ENCODE measurements at places on chromosomes 1 and 21.

DNA sequence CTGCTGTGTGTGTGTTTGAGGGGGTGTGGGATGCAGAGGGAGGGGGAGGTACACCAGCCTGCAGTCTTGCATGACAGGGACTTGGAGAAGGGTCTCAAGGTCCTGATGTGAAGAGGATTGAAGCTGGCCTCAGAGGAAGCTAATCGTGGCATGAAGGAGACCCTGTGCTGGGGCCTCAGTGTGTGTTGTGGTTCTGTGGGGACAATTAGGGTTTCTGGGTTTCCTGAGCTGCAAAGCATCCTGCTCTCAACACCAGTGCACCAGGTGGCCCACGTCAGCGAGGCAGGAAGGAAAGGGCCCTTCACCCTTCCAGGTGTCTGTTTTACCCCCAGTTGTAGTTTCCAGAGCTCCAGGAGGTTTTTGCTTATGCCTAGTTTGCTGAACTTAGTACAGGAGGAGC is 52.8 kb downstream of the TENT5C start:
- DNase-seq, result no peak

GRCh38 chr1:48556186-48556850 is 84.3 kb upstream of the SPATA6 start:
- DNase-seq, result no peak

- DNase-seq, result no peak
These were observed 328.0 kb downstream of the NPHP4 start for GRCh38 chr1:5664081-5664768.

GRCh38 chr1:53398576-53399365 is 60.4 kb upstream of the DMRTB1 start:
- DNase-seq, result no peak

- no peak for DNase-seq
These were observed 11.1 kb downstream of the PTPRC start for GRCh38 chr1:198649968-198650338.

- DNase-seq, result no peak
These were observed 35.3 kb upstream of the DMRTA2 start for GRCh38 chr1:50458507-50458906.

DNA sequence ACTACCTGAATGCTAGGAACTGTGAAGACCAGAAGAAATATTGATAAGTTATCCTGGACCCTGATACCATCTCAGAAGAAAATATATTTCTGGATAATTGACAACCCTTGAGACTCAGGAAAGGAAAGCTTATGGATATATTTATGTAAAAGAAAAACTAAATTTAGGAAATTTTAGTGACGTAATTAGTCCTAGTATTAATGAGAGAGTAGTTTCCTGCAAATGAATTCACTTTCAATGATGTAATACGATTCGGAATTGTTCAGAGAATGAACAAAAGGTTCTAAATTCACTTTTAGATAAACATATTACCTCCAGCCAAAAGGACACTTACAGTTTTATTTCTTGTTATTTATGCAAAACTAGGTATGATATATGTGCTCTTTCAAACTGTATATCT is 1120.1 kb upstream of the NCAM2 start:
- DNase-seq, result no peak

DNA sequence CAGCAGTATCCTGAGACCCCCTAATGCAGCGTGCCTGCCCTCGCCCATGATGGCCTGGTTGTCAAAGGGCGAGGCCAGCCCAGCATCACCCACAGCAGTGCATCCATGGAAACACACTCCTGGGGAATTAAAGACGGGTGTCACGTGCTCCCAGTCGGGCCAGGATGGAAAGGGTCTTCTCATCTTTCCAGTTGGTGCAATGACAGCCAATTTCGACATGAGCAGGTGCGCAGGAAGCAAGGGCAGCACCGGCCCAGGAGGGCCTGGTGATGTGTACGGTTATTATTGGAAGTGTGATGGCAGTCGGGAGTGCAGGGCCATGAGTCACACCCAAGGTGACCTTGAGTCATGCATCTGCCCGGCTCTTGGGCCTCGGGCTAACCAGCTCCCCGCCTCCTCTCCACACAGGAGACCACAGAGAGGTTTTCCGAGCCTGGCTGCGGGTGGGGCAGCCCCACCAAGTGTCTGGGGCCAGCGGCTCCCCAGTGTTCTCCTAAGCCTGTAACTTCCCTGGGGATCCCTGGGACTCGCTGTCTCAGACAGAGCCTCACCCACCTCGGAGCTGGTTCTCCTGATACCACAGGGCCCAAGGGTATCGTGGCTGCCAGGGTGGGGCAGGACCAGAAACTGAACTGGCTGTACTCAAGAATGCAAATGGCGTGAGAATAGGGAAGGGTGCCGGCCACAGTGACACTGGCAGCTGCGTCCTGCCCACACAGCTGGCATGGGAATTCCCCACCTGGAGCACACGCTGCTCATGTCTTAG is 119.8 kb downstream of the SIK1 start:
- DNase-seq, result no peak

- no peak for DNase-seq
These were observed 106.1 kb downstream of the APP start for GRCh38 chr21:26064506-26064905.

DNA sequence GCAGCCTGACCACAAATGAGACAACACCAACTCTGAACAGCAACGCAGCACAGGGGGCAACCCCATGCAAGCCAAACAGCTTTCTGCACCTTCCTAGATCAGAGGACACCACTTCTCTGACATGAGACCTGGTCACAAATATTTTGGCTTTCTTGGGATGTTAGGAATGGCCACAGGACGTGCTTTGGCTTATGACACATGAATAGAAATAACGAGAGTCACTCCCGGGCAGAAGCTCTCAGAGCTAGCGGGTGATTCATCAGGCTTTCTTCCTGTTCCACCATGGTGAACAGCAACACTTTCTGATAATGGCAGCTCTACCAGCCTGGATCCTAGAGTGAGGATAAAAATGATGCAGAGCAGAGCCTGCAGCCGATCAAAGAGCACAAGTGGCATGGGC is 39.4 kb downstream of the PAFAH2 start:
- DNase-seq, result no peak

DNA sequence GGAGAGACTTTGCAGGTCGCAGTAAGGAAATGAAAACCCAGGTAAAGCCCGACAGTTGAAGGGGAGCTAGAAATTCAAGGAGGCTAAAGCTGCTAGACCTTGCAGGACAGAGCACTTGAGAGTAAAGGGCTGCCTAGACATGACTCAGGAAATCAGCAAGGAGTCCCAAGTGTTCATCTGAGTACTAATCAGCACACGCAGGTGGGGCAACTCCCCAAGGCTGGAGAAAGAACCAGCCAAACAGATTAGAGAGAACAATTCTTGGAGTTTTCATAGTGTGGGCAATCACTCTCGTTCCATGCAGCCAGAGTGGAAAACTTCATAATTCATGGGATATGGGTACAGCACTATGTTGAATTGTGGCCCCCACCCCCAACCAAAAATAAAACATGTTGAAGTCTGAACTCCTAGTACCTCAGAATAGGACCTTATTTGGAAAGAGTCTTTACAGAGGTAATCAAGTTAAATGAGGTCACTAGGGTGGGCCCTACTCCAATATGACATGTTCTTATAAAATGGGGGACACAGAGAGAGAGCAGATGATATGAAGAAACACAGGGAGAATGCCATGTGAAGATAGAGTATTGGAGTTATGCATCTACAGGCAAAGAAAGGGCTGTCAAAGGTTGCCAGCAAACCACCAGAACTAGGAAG is 28.0 kb downstream of the SYDE2 start:
- no peak for DNase-seq

GRCh38 chr1:160647329-160647720 is 481 bp upstream of the SLAMF1 start:
- DNase-seq, result no peak

DNA sequence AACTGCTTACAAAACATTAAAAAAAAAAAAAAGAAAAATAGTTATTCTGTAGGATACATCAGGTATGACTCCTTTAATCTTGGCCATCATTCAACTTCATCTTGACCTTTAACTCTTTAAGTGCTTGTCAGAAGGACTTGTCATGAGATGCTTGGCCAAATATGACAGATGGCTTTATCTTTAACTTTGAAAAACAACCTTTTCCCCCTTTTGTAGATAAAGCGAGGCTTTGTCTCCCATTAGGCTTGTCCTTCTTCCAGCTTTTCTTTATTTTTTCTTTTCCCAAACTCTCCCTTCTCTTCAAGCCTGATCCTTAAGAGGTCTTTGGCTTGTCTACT is 2.3 kb downstream of the SRSF10 start:
- no peak for DNase-seq

DNA sequence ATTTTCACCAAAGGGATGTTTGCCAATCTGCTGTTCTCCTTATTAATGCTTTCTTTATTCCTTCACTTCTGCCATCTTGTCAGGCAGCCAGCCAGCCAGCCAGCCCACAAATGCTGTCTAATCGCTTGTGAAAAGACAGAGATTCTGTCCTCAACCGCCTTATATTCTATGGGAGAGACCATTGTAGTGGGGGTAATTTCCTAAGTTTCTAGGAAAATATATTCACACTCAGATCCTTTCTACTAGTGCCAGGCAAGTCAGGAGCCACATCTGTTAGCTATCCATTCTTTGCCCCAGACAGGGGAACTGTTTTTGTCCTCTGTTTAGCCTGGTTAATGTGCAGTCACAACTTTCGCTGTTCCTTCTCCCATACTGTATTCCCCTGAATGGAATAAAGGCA is 1023.1 kb downstream of the ADGRL2 start:
- DNase-seq, result no peak

DNA sequence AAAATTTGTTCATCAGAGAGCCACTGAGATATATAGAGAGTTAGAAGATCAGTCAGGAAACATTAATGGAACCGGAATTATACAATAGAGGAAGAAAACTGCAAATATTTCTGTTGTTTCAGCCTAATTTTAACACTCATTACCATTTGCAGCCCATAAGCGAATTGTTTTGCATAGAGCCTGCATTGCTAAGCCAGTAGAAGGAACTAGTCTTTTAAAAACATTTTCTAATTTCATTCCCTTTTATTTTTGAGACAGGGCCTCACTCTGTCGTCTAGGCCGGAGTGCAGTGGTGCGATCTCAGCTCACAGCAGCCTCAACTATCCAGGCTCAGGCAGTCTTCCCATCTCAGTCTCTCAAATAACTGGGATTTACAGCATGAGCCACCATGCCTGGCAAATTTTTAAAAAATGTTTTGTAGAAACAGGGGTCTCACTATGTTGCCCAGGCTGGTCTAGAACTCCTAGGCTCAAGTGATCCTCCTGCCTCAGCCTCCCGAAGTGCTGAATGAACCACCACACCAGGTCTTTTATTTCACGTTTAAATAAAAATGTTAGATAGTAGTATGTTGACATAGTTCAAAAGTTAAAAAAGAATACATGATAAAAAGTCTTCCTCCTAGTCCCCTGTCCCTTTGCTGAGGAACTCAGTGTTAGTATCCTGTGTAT is 25.3 kb downstream of the MPZL1 start:
- DNase-seq, result no peak

- no peak for DNase-seq
These were observed 9.8 kb upstream of the CELSR2 start for GRCh38 chr1:109239409-109240068.

- no peak for DNase-seq
These were observed 16.0 kb upstream of the LRIG2 start for GRCh38 chr1:113057006-113057405.

DNA sequence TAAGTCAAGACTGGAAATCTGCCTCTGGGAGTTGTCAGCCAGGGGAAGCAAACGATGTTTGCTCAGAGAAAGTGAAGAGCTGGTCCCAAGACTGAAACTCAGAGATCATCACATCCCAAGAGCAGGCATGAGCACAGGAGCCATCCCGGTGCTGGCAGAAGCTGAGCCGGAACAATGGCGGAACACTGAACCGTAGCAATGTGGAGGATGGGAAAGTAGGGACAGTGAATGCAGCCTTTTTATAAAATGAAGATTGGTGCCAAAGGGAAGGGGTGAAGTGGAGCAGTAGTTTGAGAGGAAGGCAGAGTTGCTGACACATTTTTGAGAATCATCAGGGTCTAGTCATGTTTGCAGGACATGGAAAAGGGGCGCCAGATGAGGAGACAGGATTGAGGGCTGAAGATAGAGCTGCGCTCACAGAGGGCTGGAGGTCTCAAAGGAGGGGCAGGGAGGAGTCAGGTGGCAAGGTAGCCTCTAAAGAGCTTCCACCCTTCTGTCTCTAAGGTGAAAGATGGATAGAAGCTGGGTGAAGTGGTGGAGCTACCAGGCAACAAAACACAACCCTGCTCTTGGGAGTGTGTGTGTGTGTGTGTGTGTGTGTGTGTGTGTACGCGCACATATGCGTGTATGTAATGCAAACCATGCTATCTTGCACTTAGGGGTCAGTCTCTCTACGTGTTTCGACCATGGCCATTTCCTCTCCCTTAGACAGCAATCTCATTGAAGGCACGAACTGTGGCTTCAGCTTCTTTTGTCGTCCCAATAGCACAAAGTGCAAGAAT is 94.3 kb upstream of the IRF2BP2 start:
- DNase-seq, result no peak

DNA sequence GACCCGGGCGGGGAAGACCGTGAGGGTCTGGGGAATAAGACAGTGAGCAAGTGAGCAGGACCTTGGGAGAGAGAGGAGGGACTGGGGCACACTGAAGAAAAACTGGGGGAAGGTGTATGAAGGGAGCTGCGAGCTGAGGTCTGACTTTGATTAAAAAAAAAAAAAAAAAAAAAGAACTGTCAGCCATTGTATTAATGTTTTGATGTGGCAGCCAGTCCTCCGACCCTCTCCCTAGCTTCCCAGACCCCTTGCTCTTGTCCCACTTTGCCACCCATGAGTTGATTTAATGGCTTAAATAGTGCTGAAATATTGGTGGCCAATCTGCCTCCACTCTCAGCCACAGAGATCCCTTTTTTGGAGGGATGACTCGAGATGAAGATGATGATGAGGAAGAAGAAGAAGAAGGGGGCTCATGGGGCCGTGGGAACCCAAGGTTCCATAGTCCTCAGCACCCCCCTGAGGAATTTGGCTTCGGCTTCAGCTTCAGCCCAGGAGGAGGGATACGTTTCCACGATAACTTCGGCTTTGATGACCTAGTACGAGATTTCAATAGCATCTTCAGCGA is 652 bp downstream of the HAX1 start:
- DNase-seq, result no peak

DNA sequence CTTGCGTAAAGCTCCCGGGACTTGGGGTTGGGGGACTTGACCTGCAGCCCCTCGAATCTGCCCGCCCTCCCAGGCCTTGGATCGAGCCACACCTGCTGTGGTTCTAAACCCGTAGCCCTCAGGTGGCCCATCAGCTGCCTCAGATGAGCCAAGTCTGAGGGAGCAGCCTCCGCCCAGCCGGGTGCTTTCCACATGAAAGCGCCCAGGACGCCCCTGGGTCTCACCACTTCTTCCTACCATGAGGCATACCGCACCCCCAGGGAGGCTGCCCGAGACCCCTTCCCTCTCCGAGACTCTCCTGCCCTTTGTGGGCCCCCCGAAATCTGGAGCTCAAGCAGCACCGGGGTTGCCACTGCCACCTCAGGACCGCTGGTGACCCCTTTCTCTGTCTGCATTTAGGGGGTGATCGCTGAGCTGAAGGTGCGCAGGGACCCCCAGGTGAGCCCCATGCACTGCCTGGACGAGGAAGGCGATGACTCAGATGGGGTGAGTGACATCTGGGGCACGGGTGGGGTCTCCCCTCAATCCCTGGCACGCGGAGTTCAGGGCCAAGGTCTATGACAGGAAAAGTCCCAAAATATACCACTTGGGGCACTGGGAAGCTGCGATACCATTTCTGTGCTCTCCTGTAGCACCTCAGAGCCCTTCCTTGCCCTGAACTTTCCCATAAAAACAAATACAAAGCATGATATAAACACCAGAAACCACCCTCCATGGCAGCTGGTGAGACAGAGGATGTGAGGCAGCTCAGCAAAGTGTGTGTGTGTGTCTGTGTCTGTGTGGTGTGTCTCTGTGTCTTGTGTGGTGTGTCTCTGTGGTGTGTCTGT is 68.5 kb downstream of the SLC19A1 start:
- no peak for DNase-seq

Measured in stimulated activated CD8-positive, alpha-beta memory T cell treated with anti-CD3 and anti-CD28 coated beads, Interleukin-15, amount 100 ng/mL, for 48 hours (primary cell).